ENCODE measurements at places on chromosomes 7 and 10.

GRCh38 chr10:81914736-81915503 is 39.9 kb downstream of the NRG3 start:
- no peak for DNase-seq

- DNase-seq, result no peak
Measured at GRCh38 chr10:3775696-3776551, 9.1 kb downstream of the KLF6 start.

- peak; percentile 38 for DNase-seq
Measured at GRCh38 chr7:155069992-155070751, at the start of gene HTR5A. HTR5A (plus strand) TSS chr7:155070324; CDS start chr7:155070900, 576 bp downstream.

DNA sequence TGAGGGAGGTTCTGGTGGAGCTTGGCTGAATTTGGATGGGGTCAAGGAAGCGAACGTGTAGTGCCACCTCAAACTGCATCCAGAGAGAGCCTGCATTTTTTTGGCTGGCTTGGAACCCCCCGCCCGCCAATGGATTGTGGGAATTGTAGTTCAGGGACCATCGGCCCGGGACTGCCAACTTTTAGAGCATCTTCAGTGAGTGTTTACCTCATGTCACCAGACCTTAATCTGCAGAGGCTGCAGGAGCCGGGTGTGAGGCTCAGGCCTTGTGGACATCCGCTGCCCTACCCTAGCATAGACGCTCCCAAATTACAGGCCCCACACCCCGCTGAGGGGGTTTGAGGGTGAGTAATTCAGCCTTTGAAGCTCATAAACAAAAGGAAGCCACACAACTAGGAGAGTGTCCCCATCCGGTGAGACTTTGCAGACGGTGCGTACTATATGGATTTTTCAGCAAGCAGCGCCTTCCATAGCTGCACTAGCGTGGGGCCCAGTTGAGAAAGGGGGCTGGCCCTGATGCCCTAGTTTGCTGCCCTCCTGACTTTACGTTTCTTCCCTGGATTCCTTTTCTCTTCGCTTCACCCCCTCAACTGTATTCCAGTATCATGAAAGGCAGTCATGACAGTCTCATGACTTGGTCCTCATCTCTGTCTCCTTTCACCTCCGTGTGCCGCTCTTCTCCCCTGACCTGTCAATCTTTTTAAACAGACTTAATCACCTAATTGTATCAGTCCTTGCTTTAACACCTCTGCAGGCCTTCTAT is 717 bp downstream of the CNPY4 start:
- peak; percentile 30 for DNase-seq

GRCh38 chr10:105611244-105611798 is 970.2 kb downstream of the SORCS3 start:
- no peak for DNase-seq

DNA sequence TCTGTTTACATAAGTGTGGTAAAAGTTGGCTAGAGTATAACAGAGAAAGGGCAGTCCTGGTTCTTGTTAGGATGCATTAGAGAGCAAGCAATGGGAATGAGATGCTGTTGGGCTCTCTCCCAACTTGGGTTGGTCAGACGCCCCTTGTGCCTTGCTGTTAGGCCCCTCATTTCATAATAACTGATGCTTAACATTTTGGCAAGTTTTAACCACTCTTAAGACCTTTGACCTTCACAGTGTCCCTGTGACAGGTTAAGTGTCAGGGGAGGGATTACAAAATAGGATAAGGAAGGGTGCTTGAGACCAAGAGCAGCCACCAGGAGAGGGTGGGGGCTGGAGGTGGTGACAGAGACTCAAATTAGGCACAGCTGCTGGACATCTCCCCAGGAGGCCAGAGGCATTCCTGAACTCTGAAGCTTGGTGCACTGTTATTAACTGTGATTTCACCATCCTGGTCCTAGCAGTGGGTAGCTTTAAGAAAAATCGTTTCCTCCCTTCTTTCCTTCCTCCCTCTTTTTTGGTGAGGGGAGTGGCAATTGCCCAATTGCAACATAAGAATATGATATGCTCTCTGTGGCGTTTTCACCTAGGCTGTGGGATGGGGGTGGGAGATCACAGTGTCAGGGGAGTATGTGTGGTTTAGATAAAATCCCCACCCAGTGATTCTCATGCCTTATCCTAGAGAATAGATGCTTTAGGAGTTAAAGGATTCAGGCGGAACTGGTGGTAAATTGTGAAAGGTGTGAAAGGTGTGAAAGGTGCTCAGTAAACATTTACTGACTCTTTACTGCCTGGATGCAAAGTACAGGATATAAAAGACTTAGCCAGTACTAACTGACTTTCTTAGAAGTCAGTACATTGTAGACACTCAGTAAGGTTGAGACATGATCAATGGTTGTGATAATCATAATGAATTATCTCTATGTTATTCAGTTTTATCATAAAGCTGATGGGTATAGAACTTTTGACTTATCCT is 270.5 kb downstream of the BICC1 start:
- DNase-seq, result no peak

DNA sequence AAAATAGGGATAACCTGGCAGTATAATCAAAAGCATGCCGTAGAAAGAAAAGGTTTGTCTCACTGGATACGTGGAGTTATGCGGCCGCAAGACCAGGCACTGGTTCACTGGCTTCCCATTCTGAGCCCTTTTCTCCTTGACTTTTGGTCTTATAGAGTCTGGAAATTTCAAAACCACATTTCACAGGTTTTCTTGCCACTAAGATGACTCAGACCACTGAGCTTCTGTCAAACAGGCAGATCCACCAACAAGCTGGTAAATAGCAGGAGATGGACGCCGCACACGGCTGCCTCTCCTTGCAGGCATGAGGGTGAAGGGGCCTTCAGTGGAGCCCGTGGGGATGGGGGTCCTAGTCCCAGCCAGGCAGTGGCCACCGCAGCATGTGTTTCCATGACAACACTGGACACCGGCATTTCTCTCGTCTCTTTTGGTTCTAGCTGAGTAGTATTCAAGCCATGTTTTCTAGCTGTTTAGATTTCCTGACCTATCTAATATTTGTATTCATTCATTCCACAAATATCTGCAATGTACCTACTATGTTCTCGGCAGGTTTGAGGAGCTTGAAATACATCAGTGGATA is 55.5 kb downstream of the KLF6 start:
- DNase-seq, result no peak

- DNase-seq, result no peak
Measured at GRCh38 chr10:62394556-62395018, 20.4 kb downstream of the ZNF365 start.

Data from activated CD4-positive, CD25-positive, alpha-beta regulatory T cell (primary cell).